ENCODE measurements at places on chromosomes 3 and 15.
A peak's percentile ranks its signal among the peaks of the same experiment; 100 is the strongest.

DNA sequence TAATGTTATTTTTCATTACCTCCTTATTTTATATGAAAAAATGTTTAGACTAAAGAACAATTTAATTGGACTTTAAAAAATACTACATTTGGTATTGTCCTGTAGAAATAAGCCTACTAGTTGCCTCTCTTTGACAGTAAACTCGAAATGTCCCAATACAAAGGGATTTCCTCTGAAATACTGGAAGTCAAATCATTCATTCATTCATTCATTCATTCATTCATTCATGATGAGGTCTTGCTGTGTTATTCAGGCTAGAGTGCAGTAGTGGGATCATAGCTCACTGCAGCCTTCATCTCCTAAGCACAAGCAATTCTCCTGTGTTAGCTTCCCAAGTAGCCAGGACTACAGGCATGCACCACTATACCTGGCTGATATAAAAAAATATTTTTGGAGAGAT is 50.6 kb upstream of the PYGO1 start:
- no peak for DNase-seq

DNA sequence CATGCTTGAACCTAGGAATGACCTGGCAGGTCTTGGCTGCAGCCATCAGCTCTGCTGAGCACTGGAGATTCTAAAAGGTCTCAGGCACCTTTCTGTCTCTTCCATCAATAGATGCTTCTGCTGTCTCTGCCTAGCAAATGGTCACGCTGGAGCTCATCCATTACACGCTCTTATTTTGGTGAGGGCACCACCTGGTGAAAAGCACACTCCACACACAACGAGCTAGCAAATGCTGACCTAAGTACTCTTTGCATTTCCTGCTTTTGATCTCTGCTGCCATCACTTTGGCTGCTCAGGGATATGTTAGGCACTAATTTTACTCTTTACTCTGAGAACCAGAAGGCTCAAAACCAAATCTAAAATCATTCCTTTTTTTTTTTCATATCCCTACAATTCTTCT is 91.3 kb downstream of the RAB11A start:
- DNase-seq, result no peak

DNA sequence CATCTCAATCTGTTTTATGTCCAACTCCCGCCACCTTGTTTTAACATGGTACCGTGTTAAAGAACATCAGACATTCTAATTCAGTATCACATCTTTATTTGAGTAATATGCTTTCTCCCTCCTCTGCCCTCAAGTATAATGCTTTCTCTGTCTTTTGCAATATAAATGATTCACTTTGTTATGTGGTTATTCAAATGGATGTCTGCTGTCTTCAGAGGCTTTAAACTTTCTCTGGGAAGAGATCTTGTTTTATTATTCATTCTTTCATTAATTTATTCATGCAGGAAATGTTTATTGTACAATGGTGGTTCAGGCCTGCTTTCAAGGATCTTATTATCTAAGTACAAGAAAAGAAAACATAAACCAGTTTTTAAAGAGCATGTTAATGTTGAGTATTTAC is 57.1 kb downstream of the RAP2B start:
- no peak for DNase-seq

GRCh38 chr15:85621094-85621493 is 173.6 kb downstream of the KLHL25 start:
- DNase-seq, result no peak

DNA sequence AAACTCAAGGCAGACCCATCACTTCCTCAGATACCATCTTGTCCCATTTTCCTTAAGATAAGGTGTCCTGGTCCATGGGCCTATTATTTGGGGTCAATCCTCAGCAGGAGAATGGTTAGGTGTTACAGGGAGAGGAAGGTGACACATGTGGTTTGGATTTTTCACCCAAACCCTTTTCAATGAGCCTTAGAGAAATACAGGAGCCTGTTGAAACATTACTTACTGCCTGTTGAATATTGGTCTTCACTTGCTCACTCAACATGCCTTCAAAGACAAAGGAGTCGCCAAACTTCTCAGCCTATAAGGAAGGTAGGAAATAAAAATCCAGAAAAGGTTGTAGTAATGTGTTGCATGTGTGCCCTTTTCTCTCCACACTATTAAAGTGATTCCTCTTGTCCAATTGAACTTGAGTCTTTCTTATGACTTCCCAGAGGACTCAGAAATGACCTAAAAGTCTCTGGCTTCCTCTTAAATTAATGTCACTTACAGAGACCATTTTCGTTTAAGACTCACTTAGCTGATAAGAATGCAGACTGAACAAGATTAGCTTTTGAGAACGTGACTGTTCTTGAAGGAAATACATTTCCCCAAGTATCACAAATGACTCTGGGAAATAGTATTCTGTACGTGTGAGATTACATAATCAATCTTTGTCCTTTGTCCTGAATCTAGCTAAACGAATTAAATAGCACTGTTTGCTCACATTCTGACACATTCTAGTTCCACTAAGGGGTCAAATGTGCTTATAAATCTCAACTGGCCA is 17.8 kb downstream of the SUMF1 start:
- no peak for DNase-seq

GRCh38 chr3:98739266-98739665 is 23.9 kb upstream of the ST3GAL6 start:
- DNase-seq, result no peak

- DNase-seq, result no peak
Observed at GRCh38 chr15:70575231-70576226, 187.8 kb downstream of the UACA start.

- DNase-seq, result no peak
Observed at GRCh38 chr3:98588065-98588464, 5.3 kb downstream of the CPOX start.

DNA sequence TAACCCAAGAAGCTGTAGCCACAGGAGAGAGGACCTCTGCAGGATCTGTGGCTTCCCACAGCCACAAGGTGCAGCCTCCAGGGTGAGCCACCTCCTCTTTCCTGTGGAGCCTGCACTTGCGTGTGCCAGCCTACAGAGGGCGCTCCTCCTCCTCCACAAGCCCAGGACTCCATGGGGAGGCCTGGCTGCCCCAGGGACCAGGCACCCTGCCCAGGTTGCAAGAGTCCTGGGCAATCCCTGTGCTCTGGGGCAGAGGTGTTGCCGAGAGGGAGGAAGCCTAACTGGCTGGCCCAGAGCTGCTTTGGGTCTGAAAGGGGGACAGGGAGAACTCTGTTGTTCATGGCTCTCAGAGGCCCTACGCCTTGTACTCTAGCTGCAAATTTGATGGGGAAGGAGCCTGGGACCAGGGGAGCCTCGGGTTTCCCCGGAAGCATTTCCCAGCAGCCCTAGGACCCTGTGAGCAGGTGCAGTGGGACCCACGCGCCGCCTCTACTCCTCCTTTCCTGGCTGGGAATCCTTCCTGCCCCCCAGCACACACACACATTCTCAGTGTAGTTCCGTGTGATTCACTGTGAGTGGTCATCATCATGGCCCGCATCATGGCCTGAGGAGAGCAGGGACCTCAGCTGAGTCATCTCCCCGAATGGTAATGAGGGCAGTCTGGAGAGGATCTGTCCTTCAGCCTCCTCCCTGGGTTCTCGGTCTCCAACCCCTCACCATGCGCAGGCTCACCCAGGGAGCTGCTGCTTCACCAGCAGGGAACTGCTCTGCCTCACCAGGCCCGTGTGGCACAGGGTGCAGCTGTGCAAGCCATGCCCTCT is 24.3 kb downstream of the TBC1D21 start:
- DNase-seq, result peak; percentile 35

GRCh38 chr3:42057561-42058211 is 33.5 kb upstream of the TRAK1 start:
- no peak for DNase-seq

DNA sequence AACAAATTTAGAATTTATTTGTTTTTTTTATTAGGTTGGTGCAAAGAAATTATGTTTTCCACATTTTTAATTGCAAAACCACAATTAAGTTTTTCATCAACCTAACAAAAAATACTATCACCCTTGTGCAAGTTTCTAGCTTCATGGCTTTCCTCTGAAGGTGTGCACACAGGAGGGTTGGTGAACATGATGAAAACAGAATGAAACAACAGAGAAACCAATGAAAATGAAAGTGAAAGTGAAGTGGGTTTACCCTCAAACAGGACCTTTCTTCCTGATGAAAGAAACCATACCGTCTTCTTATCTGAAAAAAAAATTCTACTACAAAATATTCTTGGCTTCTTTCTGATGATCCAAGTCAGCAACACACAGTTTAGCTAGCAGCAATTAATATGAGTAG is 71.9 kb upstream of the FEZF2 start:
- DNase-seq, result no peak

- no peak for DNase-seq
Observed at GRCh38 chr3:28835751-28836150, 445.1 kb upstream of the RBMS3 start.

DNA sequence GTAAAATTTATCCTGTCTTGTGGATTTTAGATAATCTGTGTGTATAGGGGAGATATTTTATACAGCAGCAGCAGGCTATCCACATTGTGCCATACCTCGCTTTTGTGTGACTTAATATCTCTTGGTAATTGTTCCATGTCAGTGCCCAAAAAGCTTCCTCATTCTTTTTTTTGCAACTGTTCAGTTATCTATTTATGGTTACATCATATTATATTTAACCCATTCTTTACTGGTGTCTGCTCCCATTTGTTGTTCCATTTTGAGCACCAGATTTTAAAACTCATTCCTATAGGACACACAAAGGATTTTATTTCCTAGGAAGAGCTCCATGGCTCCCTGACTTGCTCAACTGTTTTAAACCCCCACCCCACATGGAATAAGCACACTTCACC is 86.3 kb upstream of the RASGRP1 start:
- no peak for DNase-seq

DNA sequence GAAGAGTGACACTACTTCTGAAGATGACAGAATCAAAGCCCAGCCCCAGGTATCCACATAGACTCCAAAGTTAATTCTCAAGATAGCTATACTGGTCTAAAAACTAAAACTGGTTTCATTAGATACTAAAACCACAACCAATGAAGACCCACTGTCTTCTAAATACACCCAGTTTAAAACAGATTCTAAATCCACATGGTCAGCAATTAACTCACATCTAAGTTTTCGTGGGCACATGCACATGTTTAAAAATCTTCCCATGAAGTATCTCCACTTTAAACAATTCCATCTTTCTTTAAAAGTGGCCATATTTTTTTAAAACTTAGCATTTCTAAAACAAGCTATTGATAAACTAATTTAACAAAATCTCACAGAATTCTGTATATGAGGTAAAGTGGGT is 63.1 kb downstream of the GPR160 start:
- no peak for DNase-seq

GRCh38 chr3:140427786-140428185 is 250.1 kb upstream of the TRIM42 start:
- no peak for DNase-seq

- no peak for DNase-seq
Observed at GRCh38 chr3:99601515-99601914, 36.9 kb upstream of the COL8A1 start.

DNA sequence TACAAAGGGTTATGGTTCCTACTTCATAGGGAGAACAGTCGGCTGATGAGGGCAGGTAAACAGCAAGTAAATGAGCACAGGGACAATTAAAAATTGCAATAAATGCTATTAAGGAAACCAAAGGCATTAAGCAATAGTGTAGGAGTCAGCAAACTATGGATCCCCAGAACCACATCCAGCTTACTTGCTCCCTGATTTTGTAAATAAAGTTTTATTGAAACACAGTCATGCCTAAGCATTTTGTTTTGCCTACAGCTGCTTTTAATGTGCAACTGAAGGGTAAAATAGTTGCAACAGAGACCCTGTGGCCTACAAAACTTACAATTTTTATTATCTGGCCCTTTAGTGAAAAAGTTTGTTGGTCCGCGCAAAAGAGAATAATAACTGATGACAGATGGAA is 351.2 kb upstream of the NR2F2 start:
- DNase-seq, result no peak

GRCh38 chr3:162165346-162165745 is 668.7 kb downstream of the OTOL1 start:
- no peak for DNase-seq

- DNase-seq, result no peak
Observed at GRCh38 chr3:98602078-98602678, 8.8 kb upstream of the CPOX start.

- DNase-seq, result no peak
Observed at GRCh38 chr3:43909149-43909548, 218.4 kb downstream of the ABHD5 start.

Measured in T-helper 2 cell (primary cell).